ENCODE measurements at places on chromosomes 12 and 14. TPM values are rescaled to one million over a fixed set of nuclear protein-coding genes. Genes with fewer than 3 reads are reported as not detected.

CLEC6A gene
- total RNA-seq: not detected

NPFF gene
- total RNA-seq: not detected

PRB2 gene
- total RNA-seq: not detected

CFAP54 gene
- 1.3 TPM for total RNA-seq

APOLD1 gene
- total RNA-seq: 57.2 TPM

TMTC1 gene
- total RNA-seq: 59.2 TPM

NKX2-8 gene
- 0.46 TPM for total RNA-seq

SERPINA12 gene
- not detected for total RNA-seq

B4GALNT3 gene
- 2.4 TPM for total RNA-seq

GLIPR1L1 gene
- total RNA-seq: not detected

RDH16 gene
- 0.29 TPM for total RNA-seq

RIMBP2 gene
- total RNA-seq: 5.9 TPM

ANKRD33 gene
- total RNA-seq: not detected

CIT gene
- total RNA-seq: 0.51 TPM

KRT78 gene
- not detected for total RNA-seq

FAM181A gene
- total RNA-seq: not detected

P2RX2 gene
- not detected for total RNA-seq

PLCZ1 gene
- not detected for total RNA-seq

MSI1 gene
- total RNA-seq: 0.29 TPM

AKAP3 gene
- total RNA-seq: 0.79 TPM
